ENCODE measurements at places on chromosomes 3 and 15.

DNA sequence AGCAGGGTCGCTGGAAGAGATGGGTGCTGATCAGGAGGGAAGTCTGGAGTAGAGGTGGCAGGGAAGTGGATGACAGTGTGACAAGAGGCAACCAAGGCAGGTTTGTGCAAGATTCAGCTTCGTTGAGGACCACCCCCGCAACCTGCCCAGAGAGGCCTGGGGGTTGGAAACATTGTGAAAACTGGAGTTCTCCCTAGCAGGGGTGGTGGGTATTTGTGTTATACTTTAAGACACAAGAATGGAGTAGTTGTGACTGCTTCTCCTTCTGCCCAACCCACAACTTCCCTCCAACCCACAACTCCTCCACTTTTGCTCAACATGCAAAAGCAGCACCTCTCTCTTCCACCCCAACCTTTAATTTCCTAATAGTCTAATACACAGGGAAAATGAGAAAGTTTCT is 8.6 kb upstream of the ARNT2 start:
- DNase-seq: no peak

DNA sequence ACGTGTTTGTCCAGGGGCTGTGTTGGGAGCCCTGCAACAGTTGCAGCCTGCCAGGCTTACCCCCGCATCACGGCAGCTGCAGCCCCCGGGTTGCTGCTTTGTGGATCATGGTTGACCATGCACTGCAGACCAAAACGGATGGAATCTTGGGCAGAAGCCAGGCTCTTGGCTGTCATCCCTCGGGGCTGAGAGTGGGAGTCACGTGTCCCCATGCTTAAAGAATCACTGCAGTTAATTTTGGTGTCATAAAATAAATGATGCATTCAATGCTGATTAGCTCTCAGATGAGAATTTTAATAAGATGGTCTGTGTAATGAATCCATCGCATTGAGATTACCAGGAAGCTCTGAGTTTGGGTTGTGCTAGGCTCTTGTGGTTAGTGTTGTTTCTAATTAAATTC is 115.6 kb downstream of the CHDH start:
- DNase-seq: peak; percentile 15

- no peak for DNase-seq
These were observed 74.7 kb upstream of the CNTN4 start for GRCh38 chr3:2023959-2024358.

- DNase-seq: no peak
These were observed 26.0 kb upstream of the CA12 start for GRCh38 chr15:63407612-63408011.

GRCh38 chr3:175355801-175356335 is 496.7 kb downstream of the NAALADL2 start:
- no peak for DNase-seq

DNA sequence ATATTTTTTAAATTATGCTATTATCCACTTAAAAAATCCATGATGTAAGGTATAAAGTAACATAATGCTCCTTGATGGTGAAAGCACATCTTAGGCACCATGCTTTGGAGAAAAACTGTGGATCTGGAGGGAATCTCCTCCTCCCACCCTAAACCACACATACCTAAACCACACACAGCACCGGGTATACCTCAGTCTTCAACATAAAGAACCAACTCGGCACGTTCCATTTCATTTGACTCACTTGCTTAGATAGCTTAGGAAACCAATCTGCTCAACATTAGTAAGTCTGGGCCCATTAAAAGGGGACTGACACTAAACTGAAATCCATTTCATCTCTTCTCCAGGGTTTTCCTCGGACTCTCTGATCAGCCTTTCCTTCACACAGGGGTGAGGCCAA is 945.7 kb upstream of the CFAP20DC start:
- no peak for DNase-seq

GRCh38 chr15:90085565-90085964 is 16.7 kb downstream of the IDH2 start:
- no peak for DNase-seq

DNA sequence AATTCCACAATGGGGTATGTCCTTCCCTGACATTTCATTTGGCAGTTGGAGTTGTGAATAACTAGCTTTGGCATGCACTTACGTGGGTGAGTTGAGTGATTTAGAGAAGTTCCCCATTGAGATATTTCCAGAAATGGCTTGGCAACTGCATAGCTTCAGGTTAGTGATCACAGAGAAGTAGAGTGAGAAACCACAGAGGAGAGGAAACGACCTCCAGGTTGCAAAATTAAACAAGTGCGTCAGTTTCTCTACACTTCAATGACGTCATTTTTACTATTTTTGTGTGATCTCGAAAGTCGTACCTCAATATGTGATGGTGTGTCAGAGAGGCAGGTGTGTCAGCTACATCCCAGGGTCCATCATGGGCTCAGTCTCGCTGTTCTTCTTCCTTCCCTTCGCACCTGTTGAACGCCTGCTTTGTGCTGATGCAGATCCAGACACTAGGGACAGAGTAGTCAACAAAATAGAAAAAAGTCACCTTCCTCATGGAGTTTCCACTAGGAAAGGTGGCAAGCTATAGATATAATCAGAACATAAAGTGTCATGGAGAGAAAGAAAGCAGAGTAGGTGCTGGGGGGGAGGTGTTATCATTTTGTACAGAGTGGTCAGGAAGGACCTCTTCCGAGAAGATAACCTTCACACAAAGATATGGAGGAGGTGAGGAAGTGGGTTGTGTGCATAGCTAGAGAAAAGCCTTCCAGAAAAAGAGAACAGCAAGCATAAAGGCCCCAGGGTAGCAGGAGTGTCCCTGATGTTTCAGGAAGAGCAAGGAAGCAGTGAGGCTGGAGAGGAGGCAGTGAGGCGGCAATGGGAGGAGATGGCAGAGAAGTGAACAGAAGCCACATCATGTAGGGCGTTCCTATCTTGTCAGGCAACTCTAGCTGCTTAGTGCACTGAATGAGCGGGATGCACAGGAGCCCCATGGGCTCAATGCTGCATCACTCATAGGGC is 75.6 kb downstream of the MCTP2 start:
- peak; percentile 65 for DNase-seq

GRCh38 chr15:101122266-101122665 is 129.6 kb downstream of the CHSY1 start:
- no peak for DNase-seq

GRCh38 chr15:83999396-84000135 is 236.0 kb upstream of the GOLGA6L4 start:
- DNase-seq: no peak

GRCh38 chr15:67564968-67565345 is 22.5 kb downstream of the MAP2K5 start:
- no peak for DNase-seq

DNA sequence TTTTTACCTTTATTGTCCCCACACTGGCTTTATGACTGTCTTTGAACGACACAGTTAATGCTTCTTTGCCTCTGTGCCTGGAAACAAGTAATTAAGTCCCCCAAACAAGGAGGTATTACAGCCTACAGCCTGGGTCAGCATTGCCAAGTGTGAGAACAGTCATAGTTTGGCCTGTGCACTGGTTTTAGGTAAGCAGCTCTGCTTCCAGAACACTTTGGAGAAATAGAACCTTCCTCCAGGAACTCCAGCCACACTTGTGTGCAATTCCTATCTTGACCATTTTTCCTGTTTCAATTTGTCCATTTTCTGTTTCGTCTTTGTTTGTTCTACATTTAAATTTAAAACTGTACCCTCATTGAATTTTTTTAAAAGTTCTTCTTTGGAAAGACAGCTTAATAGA is 568.2 kb downstream of the TUSC7 start:
- no peak for DNase-seq

DNA sequence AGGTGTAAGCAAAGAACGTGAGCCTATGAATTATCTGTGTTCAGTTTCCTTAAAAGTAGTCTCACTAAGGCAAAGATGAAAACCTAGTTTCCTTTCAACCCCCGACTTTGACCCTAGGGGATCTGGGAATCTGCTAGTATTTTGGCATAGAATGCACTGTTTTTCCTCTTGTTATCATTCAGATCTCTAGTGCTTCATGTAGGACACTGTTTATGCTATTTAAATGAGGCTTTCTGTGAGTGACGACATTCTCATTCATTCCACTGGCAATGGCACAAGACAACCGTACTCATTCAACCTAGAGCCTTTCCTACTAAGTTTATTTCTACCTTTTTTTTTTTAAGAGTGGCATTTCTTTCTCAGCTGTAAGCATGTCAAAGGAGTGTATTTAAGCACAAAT is 67.0 kb downstream of the CHAC1 start:
- DNase-seq: no peak

DNA sequence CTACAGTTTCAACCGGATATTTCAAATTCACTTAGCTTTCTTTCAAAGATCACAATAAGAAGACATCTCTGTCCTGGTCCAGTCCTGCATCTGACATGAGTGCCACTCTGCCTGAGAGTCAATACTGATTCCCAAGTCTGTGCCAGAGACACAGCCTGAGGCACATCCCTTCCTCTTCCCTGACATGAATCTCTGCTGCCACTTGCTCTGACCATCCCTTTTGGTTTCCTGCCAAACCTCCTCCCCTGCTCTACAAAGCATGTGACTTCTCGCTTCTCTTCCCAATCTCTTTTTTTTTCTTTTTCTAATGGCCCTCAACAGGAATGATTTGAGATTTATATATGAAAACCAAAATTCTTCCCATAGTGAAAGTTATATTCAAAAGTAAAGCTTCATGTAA is 117.9 kb downstream of the MECOM start:
- no peak for DNase-seq

DNA sequence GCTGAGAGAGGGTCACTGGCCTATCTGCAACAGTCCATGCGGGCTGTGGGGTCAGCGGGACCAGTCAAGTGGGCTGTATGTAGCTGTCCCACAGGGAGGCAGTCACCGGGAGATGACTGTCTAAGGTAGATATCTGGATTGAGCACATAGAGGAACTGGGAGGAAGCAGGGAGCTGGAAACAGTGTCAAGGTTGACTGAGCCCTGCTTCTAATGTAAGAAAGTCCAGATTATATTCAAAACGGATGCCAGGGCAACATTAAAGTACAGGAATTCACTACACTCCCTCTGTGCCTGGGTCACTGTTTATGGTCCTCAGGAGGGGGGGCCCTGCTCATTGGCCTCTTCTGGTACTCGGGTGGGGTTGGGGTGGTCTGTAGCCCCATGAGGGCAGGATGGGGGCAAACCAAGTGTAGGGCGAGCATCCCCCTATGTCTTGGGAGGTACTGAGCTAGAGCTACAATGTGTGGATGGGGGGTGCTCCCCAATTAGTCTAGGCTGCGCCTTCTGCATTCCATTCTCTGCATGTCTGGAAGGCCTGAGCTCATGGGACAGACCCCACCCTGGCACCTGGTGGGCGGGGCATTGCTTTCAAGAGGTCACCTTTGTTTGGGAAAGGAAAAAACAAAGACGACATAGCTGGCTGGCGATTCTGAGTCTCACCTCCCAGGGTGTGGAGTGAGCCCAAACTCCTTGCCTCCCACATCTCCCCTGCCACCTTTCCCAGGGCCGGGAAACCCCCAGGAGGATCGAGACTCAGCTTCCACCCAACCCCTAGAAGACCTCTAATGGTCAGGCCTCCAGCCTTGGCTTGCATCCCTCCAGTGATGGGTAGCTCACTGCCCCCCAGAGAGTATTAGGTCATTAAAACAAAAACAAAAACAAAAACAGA is 45.1 kb upstream of the C15orf39 start:
- no peak for DNase-seq

Data from AG10803 (cell line).